ENCODE measurements at places on chromosomes 16 and 17.

DNA sequence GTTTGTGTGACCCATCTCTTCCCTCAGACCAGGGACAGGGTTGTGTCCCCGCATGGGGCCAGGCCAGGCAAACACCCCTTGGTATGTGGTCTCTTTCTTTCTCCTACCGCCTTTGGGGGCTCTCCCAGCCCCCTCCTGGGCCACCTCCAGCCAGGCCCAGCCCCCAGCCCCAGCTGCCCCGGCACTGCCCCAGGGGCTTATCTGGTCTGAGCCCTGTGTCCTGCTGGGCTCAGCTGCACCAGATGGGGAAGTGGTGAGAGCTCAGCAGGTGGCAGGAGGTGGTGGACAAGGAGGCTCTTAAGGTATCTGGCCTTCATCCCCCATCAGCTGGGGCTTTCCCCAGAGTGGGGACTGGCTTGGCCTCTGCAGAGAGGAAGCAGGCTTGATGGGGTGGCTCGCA is 8.7 kb downstream of the ADAM11 start:
- DNase-seq, result no peak

- DNase-seq, result no peak
Observed at GRCh38 chr17:79862771-79863440, 23.7 kb upstream of the CBX4 start.

DNA sequence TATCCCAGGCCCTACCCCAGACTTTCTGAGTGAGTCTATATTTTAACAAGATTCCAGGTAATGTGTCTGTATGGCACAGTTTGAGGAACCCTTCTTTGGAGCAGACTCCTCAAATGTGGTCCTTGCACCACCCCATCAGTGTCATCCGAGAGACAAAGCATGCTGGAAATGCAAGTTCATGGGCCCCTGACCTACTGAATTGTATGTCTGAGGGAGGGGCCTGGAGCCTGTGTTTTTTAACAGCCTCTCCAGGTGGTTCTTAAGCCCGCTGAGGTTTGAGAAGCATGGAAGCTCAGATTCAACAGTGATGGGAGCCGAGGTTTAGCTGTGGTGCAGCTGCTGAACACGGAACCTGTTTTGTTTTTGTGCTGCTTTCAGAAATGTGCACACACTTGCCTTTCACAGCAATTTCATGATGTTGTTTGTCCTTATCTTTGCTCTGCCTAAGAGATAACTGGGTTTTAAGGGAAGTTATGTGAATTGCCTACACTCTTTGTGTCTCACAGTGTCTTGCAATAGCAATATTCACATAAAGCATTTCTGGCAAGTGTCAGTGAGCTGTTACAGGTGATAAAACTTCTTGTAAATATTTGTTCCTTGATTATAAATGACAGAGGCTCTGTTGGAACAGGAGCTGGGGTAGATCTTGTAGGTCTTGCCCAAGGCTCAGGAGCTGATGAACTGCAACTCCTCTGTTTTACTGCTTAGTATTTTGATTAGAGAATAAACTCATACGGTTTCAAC is 32.0 kb upstream of the IL34 start:
- no peak for DNase-seq

- DNase-seq, result no peak
Observed at GRCh38 chr17:74187761-74188160, 15.7 kb upstream of the RPL38 start.

DNA sequence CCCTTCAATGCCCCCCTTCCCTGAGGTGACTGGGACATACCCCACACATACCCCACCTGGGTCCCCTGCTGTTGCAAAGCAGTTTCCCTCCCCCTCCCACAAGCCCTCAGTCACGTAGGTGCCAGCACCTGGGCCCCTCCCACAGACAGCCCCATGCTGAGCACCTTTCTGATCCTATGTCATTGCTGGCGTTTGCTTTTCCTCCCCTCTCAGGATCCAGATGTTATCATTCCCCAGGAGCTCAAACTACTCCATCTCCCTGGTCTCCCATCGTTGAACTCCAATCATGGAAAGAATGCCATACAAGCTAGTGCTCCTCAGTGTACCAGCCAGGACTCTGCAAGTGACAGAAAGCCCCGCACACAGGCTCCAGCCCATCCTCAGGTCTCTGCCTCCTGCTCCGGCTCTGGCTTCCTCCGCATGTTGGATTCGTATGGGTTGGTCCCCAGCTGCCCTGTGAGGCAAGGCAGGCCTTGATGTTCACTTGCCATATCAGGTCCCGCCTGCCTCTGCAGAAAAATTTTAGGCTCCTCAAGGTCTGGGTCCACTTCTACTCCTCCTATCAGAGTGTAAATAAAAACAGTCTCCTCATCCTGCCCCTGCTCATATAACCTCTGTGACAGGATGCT is 31.4 kb upstream of the MED9 start:
- DNase-seq, result no peak

GRCh38 chr17:38512473-38513058 is 84.3 kb downstream of the ARHGAP23 start:
- DNase-seq, result no peak

- no peak for DNase-seq
Observed at GRCh38 chr17:33217891-33218290, 75.2 kb downstream of the ASIC2 start.

- DNase-seq, result no peak
Observed at GRCh38 chr17:29608986-29609385, 13.7 kb downstream of the CORO6 start.

DNA sequence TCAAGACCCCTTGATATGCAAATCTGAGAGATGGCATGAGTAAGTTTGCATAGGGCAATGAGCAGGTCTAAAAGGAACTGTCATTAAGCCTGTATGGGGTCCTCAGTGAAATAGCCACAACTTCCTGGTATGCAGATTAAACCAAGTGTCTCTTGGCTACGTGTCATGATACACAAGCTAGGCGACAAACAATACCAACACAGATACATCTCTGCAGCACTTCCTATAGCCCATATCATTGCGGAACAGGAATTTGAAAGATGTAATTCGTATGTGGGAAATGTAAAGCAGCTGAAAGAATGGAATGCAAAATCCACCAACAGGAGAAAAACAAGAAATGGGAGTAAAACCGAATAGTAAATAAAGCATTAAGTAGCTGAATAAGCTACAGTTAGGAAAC is 12.9 kb downstream of the PRSS22 start:
- no peak for DNase-seq

- DNase-seq, result no peak
Observed at GRCh38 chr17:41004397-41004796, 4.5 kb downstream of the KRTAP3-1 start.

- no peak for DNase-seq
Observed at GRCh38 chr17:34527908-34528470, 51.4 kb upstream of the TMEM132E start.

GRCh38 chr16:88815901-88816589 is 4.3 kb upstream of the APRT start:
- DNase-seq, result peak; percentile 66

DNA sequence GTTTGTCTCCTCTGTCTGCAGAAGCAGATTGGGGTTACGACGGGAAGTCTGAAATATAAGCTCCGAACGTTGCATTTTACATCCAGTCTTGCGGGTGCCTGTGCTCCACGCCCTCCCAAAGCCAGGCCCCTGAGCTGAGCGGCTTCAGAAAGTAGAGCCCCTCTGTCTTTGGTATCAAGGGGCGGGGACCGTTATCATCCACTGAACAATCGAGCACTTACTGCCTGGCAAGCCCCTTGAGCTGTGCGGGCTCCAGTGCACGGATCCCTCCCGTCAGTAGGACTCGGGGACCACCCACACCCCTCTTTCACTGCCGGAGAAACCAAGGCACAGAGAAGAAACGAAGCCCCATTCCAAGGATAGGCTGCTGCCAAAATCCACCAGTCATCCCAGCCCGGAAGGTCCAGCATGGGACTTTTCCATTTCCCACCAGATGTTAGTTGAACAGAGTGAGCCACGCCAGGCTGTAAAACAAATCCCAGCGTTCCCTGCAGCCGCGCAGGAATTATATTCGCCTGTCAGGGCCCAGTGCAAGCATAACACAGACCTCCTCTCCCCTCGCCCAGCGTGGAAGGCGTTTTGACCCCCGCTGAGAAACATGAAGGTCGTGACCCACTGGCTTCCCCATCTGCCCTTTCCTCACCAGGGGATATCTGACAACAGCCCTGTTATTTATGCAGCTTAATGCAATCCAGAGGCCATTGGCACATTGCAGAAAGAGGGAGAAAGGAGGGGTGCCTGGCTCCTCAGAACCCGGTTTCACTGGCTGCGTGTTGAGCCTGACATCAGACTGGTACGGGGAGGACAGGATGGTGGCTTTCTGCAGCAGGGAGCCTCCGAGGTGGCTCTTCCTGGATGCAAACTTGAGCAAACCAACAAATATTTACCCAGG is 212.2 kb upstream of the FOXF1 start:
- no peak for DNase-seq

DNA sequence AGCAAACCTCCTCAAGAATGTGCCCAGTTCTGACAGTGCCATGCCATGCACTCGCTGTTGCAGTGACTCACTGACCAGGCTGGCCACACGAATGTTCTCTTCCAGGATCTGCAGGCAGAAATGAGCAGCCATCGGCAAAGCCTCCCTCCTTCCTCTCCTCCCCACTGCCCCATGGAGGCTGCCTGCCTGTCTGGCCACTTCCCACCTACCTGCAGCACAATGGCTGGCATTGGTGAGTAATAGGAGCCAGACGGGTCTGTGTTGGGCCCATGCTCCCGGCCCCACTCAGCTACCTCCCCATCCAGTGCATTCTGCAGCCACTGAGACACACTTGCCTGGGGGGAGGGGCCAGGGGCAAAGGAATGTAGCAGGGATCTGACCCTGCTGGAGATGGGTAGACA is 2.8 kb upstream of the MATCAP1 start:
- no peak for DNase-seq

- no peak for DNase-seq
Observed at GRCh38 chr16:57091200-57091974, 996 bp upstream of the CPNE2 start.

- no peak for DNase-seq
Observed at GRCh38 chr17:42901535-42902229, 1.1 kb downstream of the G6PC1 start.

Data from activated CD8-positive, alpha-beta T cell treated with anti-CD3 and anti-CD28 coated beads, Interleukin-2, amount 10 ng/mL, durations not matched to agents 7 days and 5 days (primary cell).